ENCODE measurements at places on chromosomes 13 and 19.
A peak's percentile ranks its signal among the peaks of the same experiment; 100 is the strongest.

- no peak for DNase-seq
Observed at GRCh38 chr19:35522745-35523327, 5.3 kb downstream of the SBSN start.

DNA sequence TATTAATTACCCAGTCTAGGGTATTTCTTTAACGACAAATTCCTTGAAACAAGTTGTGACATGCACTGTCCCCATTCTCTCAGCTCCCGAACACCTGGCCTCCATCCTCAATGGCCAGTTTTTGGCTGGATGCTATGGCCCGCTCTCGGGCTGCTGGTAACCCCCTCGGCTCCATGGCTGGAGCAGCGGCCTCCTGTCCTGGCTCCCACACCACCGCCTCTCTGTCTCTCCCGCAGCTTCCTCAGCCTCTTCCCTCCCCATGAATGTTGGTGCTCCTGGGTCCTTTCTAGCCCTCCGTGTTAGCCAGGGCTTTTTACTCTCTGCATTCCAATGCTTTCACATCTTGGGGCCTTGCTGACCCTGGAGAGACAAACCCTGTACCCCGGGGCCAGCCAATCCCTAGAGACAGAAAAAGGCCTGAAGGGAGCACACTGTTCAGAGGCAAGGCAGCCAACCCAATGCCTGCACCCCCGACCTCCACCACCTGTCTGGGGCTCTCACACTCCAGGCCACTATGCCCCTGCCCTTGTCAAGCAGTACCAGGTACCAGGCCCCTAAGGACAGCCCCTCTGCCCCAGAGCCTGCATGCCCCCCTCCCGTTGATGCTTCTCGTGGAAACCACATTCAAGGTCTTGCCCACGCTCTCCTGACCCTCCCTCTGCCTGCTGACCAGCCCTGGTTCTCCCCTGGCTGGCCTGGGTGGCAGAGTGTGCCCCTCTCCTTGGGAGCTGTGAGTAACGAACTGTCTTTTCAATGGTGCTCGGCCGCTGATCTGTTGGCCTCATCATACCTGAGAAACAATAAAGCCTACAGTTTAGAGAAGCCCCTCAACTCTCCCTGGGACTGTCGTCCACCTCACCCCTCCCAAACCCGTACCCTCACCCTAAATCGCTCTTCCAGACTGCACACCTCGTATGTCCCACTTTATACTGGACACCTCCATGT lies 86.9 kb upstream of the GPR183 start:
- DNase-seq: no peak

DNA sequence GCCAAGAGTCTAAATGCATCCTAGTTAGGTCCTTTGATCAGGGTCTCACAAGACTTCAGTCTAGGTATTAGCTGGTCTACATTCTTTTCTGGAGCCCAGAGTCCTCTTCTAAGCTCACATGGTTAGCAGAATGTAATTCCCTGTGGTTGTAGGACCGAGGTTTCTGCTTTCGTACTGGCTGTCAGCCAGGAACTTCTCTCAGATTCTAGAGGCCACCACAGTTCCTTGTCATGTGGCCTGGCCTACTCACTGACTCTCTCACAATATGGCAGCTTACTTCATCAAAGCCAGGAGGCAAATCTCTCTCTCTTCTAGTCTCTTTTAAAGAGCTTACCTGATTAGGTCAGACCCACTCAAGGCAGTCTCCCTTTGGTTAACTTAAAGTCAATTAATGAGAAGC lies 82.9 kb downstream of the POU4F1 start:
- DNase-seq: no peak

DNA sequence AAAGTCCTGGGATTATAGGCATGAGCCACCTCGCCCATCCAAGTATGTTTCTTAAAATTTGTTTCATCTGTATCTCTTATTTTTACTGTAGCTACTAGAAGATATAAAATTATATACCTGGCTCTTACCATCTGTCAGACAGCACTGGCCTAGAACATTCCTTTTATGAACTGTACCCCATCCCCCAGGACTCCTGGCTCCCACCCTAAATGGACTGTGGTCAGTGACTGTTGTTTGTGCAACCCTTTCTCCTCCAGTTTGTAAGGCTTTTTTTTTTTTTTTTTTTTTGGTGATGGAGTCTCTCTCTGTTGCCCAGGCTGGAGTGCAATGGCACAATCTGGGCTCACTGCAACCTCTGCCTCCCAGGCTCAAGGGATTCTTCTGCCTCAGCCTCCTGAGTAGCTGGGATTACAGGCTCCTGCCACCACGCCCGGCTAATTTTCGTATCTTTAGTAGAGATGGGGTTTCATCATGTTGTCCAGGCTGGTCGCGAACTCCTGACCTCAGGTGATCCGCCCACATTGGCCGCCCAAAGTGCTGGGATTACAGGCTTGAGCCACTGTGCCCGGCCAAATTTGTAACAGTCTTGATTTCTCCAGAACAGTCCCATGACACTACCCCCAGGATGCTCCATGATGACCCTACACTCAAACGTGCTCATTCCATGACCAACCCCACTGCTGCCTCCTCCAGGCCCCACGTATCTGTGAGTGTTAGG lies 2.5 kb downstream of the NDUFA3 start:
- DNase-seq: no peak

DNA sequence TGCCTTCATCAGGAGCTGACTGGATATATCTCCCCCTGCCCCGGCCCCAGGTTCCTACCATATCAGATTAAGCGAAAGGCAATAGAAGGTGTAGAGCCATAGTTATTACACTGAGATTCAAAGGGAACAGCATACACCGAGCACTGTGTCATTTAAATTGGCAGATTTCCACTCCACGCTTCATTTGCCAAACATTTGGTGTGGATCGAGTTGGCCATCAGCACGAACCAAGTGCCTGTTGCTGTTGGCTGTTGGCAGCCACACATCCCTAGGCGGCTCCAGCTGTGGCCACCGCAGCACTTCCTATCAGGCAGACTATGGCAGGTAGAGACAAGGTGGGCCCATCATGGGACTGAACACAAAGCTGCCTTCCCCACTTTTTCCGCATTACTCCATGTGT lies 115.8 kb downstream of the CCNA1 start:
- no peak for DNase-seq

- DNase-seq: no peak
Observed at GRCh38 chr13:93180356-93180969, 46.1 kb upstream of the GPC6 start.

DNA sequence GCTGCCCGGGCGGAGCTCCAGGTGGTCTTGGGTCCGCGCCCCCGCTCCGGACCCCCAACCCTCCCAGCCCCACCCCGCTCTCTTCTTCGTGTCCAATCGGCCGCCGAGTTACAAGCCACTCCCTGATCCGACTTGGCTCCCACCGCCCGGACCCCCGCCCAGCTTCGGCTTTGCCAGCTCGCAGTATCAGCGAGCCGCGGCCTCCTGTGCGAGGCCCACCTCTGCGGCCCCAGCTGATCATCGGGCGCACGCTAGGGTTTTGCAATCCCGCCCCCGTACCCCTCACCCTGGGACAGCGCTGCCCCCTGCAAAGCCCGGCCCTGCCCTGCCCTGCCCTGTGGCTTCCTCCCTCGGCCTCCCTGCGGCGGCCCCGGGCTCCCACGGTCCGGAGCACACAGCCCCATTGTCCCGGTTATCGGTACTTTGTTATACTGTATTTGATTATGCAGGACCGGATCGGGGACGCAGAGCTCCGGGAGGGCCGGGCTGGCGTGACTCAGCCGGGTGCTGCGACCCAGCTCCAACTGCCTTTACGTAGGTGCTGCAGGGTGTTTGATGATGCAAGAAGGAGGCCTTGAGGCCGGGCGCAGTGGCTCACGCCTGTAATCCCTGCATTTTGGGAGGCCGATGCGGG lies 598 bp upstream of the LPAR2 start:
- peak; percentile 68 for DNase-seq

DNA sequence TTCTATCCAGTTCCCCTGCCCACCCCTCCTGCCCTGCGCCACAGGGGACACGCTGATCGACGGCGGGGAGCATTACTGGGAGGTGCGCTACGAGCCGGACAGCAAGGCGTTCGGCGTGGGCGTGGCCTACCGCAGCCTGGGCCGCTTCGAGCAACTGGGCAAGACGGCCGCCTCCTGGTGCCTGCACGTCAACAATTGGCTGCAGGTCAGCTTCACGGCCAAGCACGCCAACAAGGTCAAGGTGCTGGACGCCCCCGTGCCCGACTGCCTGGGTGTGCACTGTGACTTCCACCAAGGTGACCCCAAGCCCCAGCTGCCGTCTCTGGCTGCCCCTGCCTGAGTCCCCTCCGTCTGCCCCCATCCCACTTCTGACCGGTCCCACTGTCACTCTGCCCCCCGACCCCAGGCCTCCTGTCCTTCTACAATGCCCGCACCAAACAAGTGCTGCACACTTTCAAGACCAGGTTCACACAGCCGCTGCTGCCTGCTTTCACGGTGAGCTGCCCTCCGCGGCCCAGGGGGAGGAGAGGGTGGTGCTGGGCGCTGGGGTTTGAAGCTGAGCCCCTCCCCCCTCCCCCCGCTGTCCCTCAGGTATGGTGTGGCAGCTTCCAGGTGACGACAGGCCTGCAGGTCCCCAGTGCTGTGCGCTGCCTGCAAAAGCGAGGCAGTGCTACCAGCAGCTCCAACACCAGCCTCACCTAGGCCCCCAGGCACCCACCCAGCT lies 15.5 kb downstream of the STAP2 start:
- DNase-seq: no peak

DNA sequence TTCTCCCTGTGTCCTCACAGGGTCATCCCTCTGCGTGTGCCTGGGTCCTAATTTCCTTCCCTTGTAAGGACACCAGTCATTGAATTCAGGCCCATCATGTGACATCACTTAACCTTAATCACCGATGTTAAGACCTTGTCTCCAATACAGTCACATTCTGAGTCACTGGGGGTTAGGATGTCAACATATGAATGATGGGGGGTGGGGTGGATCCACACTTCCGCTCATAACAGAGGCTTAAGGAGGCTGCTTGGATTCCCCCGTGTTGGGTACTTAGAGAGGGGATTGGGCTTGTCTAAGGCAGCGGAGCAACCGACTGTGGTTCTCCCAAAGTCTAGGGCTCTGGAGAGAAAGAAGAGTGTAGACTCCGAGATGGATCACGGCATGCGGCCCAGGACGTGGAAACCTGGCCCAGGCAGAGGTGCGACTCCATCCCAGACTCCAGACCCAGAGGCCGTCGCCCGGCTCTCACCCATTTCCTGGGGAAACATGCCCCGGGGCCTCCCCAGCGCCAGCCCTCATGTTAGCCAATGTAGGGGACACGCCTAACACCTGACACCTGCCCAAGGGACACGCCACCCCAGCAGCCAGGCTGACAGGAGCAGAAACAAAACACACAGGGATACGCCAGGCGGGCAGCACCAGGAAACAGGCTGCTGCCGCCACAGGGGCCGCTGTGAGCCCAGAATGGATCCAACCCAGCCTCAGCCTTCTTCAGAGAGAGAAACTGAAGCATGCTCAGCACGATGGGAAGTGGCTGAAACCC lies 17.1 kb upstream of the IGLON5 start:
- no peak for DNase-seq

- DNase-seq: no peak
Observed at GRCh38 chr19:28425046-28425931, 787.7 kb downstream of the UQCRFS1 start.

DNA sequence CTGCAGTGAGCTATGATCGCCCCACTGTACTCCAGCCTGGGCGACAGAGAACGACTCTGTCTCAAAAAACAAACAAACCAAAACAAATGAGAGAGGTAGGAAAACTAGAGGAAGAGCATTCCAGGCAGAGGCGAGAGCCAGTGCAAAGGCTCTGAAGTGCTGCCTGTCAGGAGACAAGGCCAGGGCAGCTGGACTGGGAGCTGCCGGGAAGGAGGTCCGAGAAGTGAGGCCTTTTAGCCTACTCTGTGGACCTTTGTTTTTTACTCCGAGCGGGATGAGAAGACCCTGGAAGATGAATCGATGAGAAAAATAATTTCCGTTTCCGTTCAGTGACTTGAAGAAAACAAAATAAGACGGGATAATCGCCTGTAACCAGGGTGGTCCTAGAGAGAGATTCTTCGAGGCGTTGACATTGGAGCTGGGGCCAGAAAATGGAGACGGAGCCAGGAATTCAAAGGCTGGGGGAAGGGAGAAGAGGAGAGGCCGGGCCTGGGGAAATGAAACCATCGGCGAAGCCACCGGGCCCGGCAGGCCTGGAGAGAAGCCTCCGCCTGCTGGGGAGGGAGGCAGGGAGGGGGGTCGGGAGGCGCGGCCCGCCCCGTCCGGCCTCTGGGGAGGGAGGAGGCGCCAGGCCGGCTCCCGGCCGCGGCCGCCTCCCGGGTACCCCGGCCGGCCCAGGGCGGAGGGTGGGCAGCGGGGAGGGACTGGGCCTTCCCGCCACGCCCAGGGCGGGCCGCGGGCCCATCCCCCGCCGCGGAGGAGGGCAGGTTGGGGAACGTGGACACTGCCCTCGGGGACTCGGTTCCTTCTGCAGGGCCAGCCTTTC lies 7.8 kb upstream of the SERTAD1 start:
- DNase-seq: peak; percentile 55

GRCh38 chr13:100721885-100722512 lies 47.4 kb upstream of the TMTC4 start:
- no peak for DNase-seq

DNA sequence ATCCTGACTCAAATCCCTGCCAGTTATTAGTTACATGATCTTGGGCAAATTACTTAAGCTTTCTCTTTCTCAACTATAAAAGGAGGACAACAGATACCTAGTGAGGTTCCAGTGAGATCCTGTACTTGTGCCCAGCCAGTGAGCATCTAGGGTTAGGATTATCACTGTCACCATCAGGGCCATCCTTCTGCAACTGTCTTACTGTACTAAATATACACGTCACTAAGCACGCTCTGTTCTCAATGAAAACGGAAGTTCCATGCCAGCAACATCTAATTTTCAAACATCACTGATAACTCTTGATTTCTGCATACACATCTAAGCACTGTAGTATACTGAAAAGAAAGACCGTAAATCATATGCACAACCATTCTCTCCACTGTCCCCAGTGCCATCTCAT lies 70.0 kb downstream of the FOXO1 start:
- DNase-seq: no peak

DNA sequence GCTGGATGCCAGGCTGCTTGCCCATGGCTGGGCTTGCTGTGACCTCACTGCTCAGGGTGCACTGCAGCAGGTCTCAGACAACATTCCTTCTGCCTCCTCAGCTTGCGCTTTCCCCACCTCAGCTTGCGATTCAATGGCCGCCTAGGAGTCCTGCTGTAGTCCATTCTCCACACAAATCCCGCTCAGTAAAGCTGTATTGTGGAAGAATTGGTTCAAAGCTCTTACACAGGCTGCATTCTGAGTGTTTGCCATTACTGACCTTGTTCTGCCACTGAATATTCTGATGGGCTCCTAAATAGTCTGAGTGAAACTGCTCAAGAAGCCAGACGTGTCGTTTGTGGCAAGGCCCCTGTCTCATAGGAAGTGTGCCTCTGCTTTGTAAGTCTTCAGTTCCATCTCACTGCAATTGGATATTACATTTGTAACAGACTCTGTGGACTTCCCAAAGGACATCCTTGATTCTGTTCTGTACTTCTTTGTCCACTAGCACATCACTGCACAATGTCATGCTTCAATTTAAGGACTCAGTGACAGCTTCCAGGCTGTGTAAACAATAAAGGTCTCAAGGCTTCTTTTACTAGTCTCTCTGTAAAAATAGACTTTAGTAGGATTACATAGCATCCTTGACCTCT lies 49.8 kb downstream of the KATNAL1 start:
- no peak for DNase-seq

GRCh38 chr19:38543807-38544568 lies 73.8 kb downstream of the MAP4K1 start:
- DNase-seq: peak; percentile 60
